ENCODE measurements at places on chromosomes 11 and 22.
A peak's percentile ranks its signal among the peaks of the same experiment; 100 is the strongest.

- DNase-seq: peak; percentile 74
Measured at GRCh38 chr11:122108192-122108799, 7.7 kb downstream of the BLID start.

- DNase-seq: no peak
Measured at GRCh38 chr22:23815541-23816155, 23.2 kb downstream of the DERL3 start.

- peak; percentile 68 for DNase-seq
Measured at GRCh38 chr11:64060861-64061444, 25.2 kb downstream of the FLRT1 start.

GRCh38 chr11:94832604-94833235, 64.6 kb downstream of the AMOTL1 start:
- no peak for DNase-seq

DNA sequence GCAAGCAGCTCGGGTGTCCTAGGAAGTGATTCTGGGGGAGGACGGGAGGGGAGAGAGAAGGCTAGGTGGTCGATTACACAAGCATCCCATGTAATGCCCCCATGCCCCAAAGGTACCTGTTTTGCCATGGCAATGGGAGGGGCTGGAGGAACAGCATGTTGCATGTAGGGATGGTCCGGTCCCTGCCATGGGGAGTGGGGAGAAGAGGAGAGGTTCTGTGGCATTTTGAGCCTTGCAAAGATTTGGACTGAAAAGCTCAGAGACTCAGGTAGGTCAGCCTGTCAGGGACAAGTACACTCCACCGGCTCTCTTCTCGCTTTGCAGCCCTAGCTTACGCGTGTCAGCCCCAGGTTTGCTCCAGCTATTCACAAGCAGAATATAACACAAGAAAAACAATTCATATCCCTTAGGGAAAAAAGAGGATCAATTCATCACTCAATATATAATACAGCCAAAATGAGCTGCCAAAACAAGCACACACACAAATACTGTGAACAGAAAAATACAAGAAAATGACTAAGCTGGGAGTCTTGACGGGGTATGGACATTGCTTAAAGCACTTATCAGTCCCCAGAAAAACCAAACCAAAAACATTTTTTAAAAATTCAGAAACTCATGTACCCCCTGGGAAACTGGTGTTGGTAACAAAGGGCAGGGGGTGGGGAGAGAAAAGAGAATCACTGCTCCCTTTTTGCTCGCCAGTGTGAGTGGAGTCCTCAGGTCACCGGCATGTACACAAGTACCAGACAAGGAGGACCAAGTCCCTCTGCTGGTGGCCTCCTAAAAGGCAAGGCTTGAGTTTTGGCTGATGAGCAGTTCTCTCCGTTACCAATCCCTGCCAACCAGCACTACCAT, 21.6 kb downstream of the APOL5 start:
- no peak for DNase-seq

DNA sequence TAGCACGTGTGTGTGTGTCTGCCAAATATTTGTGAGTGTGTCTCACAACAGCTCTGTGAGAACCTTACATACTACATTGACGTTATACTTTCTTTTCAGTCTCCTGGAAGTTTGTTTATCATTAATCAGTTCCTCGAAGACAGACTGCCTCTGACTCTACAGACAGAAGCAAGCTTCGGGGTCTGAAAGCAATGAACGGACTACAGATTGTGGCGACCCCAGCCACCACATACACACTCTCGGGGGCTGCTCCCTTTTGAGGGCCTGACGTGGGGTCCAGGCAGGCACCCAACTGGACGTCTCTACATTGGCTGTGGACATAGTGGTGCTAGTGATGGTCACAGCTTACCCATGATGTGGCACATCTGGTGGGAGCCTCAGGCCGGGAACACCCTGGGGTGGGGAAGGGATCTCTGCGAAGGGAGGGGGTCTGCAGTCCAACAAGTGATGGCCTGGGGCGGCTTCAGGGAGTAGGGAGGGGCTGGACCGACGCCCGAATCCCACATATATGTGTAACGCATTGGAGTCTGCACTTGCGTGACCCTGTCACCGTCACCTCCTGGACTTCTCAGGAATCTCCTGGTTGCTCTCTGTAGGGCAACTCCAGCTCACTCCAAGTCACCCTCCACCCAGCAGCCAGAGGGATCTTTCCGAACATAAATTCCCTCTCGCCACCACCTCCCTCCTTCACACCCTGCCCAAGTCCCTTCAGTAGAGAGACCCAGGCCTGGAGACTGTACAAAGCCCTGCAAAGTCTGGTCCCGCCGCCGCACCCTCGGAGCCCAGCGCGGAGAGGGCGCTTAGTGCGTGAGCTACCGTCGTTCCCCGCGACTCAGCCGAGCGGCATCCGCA, 30.4 kb upstream of the TRIM29 start:
- DNase-seq: no peak

DNA sequence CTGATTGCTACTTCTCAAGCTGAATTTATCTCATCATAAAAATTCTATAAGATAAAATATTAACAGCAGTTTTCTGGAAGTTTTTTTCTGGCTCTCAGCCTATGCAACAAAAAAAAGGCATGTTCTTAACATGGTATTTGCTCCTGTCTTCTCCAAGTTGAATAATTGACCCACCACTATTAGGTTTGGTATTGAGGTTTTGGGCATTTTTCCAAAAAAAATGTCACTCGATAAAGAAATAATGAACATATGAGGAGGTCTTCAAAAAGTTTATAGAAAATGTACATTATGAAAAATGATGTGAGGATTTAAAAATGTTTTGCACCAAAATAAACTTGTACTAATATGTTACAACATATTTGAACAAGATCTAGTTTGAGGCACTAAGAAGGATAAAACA, 808.6 kb upstream of the RAG2 start:
- DNase-seq: no peak

GRCh38 chr22:43304831-43305590, 38.2 kb downstream of the SCUBE1 start:
- no peak for DNase-seq

DNA sequence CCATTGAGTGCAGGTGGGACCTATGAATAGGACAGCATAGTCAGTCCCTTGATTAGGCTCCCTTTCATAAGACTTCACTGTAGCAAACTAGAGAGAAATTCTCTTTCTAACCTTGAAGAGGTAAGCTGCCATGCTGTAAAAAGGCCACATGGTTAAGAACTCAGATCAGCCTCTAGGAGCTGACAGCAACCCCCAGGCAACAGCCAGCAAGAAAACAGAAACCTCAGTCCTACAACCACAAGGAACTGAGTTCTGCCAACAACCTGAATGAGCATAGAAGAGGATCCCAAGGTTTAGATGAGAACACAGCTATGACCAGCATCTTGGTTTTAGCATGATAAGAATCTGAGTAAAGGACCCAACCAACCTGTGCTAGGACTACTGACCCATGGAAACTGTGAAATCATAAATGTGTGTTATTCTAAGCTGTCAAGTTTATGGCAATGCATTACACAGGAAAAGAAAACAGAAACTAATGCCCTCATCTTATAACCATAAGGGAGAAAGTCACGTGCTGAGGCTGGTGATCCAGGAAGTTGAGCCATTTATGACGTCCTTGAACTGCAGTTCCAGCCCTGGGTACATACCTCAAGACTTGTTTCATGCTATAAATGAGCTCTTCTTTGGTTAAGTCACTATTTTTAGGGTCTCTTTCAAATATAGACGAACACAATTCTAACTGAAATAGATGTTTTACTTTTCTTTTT, 43.3 kb downstream of the RAB38 start:
- no peak for DNase-seq

DNA sequence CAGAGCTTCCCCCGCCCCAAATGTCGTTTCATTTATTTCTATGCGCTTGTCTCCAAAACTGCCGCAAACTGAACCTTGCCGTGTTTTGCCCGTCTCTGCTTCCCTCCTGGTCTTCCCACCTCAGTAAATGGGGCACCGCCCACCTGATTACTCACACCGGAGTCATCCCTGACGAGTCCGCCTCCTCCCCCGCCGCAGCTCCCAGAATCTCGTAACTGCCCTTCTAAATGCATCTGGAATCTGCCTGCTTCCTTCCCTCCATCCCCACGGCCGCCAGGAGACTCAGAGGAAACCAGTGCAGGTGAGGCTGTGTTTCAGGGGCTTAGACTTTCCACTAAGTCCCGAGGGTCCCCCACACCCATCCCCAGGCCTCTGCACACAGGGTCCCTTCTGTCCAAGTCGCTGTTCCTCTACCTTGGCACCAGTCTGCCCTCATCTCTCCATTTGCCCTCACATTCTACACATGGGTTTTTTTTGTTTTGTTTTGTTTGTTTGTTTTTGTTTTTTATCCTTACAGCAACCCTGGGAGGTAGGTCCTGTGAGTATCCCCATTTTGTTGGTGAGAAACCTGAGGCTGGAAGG, 62.6 kb upstream of the PHF21B start:
- no peak for DNase-seq

DNA sequence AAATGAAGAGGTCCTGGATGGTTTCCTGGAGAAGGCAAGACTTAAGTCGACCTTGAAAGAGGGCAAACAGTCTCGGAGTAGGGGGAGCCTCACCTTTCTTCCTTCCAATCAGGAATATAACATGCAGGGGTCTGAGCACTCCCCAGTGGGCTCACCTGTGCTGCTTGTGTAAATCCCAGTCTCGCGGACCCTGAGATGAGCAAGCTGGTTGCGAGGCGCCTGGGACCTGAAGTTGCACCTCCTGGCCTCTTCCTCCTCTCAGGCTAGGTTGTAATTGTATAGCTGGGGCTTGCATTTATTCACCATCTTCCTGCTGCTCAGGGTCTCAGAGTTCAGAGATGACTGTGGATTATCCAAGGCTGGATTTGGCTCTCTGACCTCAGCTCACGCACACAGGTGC, 7.5 kb upstream of the WBP2NL start:
- no peak for DNase-seq

GRCh38 chr22:38110863-38111852, 674 bp upstream of the BAIAP2L2 start:
- DNase-seq: no peak
